ENCODE measurements at places on chromosomes 1 and 21.
A peak's percentile ranks its signal among the peaks of the same experiment; 100 is the strongest.

DNA sequence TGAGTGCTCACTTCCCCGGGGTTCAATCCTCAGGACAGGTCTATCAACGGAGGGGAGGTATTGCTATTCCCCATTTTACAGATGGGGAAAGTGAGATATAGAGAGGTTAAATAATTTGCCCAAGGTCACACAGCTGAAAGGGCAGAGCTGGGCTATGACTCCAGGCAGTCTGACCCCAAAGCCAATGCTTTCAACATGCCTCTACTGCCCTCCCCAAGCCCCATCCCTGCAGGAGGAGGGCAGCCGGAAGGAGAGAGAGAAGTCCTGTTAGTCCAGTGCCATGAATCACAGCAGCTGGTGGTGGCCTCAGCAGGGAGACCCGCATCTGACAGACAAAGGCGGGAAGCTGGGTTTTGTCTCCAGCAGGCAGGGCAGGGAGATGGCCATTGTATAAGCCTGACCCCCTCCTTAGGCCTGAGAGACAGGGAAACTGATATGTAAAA is 20.0 kb upstream of the CLIC4 start:
- no peak for DNase-seq

DNA sequence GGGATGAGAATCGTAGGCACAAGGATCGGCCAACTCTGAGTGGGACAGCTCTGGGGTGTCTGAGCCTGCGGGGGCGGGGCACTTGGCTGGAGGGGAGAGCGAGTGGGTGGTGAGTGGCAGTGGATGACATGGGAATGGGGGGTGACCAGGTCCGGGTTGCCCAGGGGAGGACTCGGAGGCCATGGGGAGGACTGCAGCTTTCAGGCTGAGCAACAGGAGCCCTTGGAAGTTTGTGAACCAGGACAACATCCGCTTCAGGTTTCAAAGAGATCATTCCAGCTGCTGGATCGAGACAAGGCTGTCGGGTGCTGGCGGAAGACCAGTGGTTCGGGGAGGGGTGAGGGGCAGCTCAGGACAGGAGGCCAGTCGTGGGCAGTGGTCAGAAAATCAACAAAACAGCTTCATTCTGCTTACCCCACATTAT is 124.4 kb upstream of the IRF2BP2 start:
- DNase-seq: no peak

DNA sequence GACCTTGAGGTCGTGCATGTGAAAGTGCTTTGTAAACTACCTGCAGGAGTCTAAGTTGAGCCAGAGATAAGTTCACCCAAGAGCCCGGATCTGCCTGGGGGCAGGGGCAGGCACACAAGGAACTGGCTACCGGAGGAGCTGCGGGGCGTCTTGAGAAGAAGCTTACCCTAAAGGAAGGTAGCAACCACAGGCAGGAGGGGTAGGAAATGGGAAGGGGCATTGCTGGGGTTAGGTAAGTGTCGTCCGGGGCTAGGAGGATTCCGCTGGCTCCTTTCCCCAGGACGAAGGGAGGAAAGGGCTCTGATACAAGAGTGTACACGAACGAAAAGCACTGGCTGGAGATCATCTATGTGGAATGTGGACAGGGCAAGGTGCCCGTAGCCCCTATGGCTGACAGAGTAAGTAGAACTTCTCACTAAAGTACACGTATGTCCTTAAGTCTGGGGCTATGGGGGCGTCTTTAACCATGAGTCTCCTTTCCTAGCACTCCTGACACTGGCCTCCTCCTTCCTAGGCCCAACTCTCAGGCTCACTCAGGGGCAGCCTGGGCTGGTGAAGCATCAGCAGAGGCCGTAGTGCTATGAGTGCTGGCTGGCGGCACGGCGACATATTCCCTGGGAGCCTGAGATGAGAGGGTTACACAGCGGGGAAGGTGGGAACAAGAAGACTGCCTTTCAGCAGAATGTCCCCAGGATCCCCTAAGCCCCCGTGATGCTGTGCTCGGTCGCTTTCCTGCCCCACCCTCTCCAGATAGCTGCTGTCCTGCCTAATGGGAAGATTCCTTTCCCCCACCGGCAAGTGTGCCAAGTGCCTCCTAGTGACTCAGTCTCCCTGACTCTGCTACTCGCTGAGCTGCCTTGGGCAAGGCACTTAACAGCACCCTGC is 9.1 kb upstream of the GALNT2 start:
- DNase-seq: no peak

DNA sequence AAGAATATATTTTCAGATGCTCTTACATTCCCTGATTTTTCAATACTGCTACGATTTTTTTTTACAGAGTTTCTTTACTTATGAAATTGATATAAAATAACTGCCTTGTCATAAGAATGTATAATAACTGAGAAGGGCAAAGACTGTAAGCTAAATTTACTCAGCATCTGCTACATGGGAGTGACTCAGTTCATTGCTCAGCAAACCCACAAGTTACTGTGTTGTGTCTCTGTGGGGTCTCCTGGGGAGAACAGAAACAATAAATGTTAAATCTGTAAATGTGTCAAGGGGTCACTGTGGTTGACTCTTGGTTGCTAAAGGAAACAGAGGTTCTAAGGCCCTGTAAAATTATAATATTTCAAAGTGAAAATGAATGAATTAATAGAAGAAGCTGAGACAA is 210.3 kb upstream of the CACYBP start:
- DNase-seq: no peak

DNA sequence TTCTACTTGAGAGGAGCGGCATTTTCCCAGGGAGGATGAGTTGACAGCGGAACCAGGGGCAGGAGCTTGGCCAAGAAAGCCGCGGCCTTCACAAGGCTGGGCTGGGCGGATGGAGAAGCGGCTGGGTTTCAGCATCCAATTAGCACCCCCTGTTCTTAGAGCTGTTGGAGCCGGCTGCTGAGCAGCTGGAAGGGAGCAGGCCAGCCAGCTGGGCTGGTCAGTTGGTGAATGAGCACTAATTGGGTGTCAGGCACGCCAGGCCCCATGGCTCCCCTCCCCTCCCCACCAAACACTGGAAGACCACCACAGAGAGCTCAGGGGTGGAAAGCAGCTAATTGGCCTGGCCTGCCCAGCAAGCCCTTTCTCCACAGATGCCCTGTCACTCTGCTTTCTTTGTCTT is 245.6 kb downstream of the RRAGC start:
- no peak for DNase-seq

DNA sequence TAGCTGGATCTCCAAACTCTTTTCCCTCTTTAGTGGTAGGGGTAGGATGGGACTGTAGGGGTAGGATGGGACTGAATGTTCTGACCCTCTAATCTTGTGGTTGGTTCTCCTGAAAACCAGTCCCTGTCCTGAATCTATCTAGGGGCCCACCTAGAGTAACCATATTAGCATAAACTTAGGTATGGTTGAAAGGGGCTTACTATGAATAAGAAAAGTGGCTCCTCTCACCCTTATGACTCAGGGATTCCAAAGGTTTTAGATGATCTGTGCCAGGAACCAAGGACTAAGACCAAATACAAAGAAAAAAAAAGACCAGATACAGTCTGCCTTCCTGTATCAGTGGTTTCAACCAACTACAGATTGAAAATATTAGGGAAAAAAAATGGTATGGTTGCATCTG is 28.9 kb downstream of the RNF2 start:
- no peak for DNase-seq

DNA sequence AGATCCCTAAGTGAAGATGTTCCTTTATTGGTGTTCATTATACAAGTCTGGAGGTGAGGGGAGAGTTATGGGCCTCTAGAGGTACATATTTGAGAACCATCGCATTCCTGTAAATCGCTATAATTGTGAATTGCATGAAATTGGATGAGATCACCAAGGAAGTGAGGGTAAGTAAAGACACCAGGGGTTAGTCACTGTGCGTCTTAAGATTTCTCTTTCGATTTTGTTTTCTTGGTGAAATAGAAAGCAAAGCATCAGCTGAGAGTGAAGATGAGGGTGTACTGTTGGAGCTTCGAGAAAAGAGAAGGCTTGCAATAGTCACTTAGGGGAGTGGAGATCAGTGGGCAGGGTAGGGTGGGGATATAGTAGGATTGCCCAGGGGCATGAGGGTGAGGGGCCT is 82.1 kb downstream of the RAVER2 start:
- peak; percentile 42 for DNase-seq

- no peak for DNase-seq
Measured at GRCh38 chr1:87132284-87132870, 196.3 kb upstream of the LMO4 start.

GRCh38 chr21:29834617-29835016 is 105.2 kb downstream of the GRIK1 start:
- no peak for DNase-seq

GRCh38 chr21:42638266-42638863 is 15.1 kb upstream of the PDE9A start:
- no peak for DNase-seq

DNA sequence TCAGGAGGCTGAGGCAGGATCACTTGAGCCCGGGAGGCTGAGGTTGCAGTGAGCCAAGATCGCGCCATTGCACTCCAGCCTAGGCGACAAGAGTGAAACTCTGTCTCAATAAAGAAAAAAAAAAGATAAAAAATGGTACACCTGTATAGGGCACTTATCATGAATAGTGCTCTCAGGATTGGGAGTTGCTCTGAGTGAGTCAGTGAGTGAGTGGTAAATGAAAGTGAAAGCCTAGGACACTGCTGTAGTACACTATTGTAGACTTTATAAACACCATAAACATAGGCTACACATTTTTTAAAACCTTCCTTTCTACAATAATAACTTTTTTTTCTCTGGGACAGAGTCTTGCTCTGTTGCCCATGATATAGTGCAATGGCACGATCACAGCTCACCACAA is 16.8 kb downstream of the PHTF1 start:
- DNase-seq: peak; percentile 4

- no peak for DNase-seq
Measured at GRCh38 chr21:32916522-32917099, 109.1 kb upstream of the OLIG2 start.

- no peak for DNase-seq
Measured at GRCh38 chr1:174996476-174996875, 3.3 kb upstream of the CACYBP start.

- DNase-seq: no peak
Measured at GRCh38 chr1:1283821-1284220, 3.6 kb downstream of the SCNN1D start.

- DNase-seq: no peak
Measured at GRCh38 chr1:211895126-211895759, 64.7 kb upstream of the LPGAT1 start.

DNA sequence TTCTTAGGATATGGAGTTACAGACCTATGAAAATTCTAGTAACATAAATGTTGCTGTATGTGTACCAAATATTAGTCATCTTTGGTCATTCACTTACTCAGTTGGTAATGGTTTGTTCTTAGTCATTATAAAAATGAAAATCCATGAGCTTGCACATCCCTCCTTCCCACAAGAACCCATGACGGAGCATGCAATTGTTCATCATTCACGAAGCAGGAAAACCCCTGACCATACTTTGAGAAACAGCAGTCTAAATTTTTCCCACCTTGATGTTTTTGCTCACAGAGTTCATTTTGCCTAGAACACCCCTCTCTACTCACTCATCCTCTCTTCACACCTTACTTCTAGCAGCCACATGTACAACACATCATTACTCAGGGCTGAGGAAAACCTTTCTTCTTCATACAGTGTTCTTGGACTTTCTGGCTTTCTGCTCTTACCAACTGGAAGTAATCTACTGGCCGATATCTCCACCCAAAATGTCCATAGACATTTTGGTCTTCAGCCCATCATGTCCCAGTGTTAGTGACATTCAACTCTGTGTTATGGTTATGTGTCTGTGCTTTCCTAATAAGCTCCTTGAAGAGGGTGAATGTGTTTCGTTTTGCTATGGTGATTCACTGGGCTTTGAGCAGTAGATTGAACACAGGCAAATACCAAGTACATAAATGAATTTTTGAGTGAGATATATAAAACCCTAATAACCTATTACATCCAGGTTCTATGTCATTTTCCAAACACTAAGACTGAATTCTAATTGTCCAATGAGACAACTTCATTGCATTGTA is 189.9 kb downstream of the ZC3H11B start:
- DNase-seq: peak; percentile 72

DNA sequence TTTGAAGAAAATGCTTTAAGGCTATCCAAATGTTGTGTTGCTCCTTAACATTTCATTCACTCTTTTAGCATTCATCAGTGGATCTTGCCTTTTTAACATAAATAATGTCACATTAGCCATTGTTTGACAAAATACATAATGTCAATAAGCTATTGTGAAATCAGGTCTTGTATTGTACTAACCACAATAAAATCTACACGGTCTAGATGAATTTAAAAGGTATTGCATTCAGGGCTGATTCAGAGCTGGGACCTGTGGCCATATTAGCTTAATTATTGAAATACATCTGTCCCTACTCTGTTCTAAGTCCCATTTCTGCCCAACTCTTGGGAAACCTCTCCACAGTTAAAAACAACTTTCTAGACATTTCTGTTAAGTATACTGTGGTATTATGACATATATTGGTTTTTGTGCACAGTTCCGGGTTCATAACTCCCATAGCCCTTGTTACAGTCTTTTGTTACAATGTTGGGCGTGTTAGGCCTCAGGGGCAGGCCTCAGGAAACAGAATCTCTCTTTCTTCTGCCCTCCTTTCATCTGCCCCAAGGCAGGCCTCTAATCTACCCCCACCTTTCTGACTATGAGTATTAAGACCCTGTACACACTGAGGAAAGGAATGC is 44.7 kb upstream of the CITED4 start:
- no peak for DNase-seq

GRCh38 chr1:88514544-88515060 is 169.5 kb upstream of the PKN2 start:
- no peak for DNase-seq

DNA sequence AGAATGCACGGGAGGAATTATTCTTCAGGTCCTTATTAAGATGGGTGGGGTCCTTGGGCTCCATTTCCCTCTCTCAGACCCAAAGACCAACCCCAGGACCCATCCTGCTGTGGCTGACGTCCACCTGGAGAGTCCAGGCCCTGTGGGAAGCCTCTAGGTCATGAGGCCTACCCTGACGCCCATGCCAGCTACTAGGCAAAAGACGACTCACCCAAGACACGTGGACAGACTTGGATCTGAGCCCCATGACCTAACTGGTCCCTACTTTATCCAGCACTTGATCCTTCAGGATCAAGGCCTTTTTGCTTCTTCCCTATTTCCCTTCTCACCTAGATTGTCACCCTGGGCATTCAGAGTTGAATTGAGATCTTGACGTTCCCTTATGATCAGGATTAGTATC is 56.0 kb upstream of the CASZ1 start:
- DNase-seq: no peak

GRCh38 chr1:17892225-17892624 is 137.1 kb downstream of the ACTL8 start:
- no peak for DNase-seq
